Panc1 (cell line): ENCODE measurements at places on chromosomes 7 and 10. TPM values are rescaled to one million over a fixed set of nuclear protein-coding genes. Genes with fewer than 3 reads are reported as not detected.

The OR2A12 gene
- total RNA-seq: not detected

- no peak for DNase-seq
These were observed 7.6 kb upstream of the GRID2IP start for GRCh38 chr7:6558837-6559236.

DNA sequence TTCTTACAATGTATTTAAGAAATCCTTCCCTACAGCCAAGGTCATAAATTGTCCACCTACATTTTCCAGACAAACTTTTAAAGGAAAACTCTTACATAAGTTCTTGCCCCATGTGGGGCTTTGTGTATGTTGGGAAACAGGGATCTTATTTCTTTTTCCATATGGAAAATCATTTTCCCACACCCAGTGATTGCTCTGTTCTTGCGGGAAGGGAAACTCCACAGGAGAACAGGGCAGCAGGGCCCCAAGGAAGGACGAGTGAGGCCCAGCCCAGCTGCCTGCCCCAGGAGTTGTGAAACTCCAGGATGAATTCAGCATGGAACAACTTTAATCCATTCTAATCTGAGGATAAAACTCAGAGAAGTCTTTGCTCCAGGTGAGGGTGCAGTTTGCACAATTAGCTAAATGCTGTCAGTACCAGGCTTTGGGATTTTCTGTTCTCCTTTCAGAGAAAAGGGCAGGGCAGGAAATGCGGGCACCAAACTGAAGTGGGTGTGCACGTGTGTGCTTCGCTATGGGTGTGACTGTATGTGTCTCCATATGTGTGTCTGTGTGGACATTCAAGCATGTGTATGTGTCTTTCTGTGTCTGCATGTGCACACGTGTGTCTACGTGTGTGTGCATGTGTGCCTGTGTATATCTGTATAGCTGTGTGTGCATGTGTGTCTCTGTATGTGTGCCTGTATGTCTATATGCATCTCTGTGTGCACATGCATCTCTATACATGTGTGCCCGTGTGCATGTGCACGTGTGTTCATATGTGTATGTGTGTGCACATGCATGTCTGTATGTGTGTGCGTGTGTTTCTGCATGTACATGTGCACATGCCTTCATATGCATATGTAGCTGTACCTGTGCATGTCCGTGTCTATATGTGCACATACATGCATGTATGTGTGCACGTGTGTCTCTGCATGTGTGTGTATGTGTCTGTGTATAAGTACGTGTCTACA lies 102.0 kb upstream of the FAM20C start:
- no peak for DNase-seq

DNA sequence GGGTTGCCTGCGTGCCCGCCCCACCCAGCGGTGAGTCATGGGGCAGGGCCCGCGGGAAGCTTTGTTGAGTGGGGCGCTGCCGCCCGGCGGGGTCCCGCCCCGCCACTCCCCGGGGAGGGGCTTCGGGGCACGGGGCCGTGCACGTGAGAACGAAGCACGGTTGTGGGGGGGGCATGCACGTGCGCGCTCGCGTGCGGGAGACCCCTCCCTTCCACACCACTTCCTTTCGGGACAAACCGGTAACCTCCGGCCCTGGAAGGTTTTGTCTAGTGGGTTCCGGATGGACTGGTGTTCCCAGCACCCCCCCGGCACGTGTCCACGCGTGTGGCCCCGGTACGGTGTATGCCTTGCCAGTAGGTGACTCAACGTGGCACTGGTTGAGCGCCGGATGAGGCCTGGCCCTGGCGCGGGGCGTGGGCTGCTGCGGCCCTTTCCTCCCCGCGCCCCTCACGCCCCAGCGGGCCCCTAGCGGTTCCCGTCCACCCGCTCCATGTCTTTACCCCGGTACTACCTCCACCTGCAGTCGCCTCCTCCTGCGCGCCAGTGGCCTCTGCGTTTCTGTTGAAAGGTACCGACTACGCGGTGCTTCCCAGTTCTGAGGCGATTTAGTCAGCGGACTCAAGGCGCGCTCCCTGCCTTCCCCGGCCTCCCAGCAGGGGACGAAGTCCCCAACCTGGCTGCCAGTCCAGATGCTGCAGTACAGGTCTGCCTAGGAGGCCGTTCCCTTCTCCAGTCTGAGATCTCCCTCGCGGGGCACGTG lies 3.1 kb downstream of the ADIRF start:
- peak; percentile 80 for DNase-seq

The HMX3 gene
- total RNA-seq: 15.2 TPM

GRCh38 chr7:37894671-37895070 lies 21.9 kb downstream of the SFRP4 start:
- DNase-seq: no peak

The TSPAN12 gene
- 1.4 TPM for total RNA-seq

The GOLGA7B gene
- 1.5 TPM for total RNA-seq

DNA sequence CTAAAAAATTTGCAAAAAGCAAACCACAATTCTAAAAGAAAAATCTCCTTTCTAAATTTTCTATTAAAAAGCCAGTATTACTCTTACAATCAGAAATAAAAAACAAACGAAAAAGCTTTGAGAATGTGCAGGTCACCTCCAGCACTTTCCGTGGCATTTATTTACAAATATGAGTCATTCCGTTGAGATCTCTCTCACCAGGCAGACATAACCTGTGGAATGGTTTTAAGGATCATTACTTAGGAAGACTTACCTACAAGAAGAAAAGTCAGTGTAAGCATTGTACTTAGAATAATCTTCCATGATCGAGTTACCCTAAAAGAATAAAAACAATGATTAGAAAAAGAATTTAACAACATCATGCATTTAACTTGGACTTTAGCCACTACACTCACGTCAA lies 3.3 kb downstream of the SUN3 start:
- no peak for DNase-seq

GRCh38 chr7:39624935-39625694 lies 1.7 kb downstream of the RALA start:
- DNase-seq: no peak

The CALML5 gene
- total RNA-seq: not detected

DNA sequence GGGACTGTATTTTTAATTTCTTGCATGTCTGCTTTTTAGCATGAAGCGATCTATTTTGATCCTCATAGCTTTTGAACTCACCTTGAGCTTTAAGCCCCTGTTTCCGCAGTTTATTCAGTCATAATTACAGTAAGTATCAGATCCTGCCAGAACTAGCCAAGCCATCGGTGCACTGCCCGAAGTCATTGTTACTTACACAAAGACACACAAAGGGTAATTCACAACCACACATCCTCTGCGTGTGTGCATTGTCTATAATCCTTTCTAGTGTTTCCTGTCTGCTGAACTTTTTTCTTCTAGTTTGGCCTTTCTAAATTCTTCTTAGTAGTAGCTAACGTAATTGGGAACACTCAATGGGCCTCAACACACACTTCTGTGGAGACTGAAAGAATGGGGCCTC lies 133.0 kb downstream of the SFMBT2 start:
- no peak for DNase-seq

- DNase-seq: no peak
These were observed 847 bp downstream of the BTAF1 start for GRCh38 chr10:91924212-91925021.

GRCh38 chr7:20447021-20447650 lies 116.4 kb downstream of the ITGB8 start:
- DNase-seq: no peak

- no peak for DNase-seq
These were observed 122.3 kb downstream of the VIPR2 start for GRCh38 chr7:159022238-159022993.

DNA sequence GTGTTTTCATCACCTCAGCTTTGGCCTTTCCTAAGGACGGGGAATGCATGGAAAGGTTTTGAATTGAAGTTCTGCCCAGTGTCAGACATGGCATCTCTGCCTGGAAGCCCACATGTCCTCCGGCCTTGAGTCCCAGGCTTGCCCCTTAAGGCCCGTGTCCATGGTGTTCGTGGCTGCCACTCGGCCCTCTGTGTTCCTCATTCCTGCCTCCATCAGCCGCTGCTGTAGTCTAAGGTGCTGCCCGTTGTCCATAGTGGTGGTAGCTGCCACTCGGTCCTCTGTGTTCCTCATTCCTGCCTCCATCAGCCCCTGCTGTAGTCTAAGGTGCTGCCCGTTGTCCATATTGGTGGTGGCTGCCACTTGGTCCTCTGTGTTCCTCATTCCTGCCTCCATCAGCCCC lies 180.7 kb upstream of the SHH start:
- DNase-seq: no peak

The KIAA1549 gene
- 14.1 TPM for total RNA-seq

The BAIAP2L1 gene
- total RNA-seq: 120 TPM

The SCIN gene
- total RNA-seq: 5.6 TPM

The GRID2IP gene
- total RNA-seq: 0.13 TPM

DNA sequence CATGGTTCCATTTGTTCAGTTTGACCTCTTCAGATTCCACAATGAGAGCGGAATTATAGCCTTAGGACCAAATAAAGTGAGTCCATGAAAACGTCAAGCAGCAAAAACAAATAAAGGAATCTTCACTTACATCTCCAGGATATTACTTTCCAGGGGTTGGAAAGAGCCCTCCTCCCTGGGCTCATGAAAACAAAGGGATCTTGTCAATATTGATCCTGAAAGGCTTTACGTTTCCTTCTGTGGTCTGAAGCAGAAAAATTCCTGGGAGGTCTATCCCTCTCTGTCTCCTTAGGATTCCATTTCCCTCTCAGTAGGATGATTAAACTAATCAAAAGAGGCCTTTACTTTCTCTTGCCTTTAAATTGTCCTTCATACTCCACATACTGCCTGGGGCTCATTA lies 293.5 kb downstream of the GPAM start:
- DNase-seq: no peak

GRCh38 chr10:122981066-122981464 lies 864 bp downstream of the PSTK start:
- DNase-seq: peak; percentile 18

The DPYSL4 gene
- 9.9 TPM for total RNA-seq

The CNPY1 gene
- total RNA-seq: not detected

The MOGAT3 gene
- 0.23 TPM for total RNA-seq

The POU6F2 gene
- not detected for total RNA-seq

DNA sequence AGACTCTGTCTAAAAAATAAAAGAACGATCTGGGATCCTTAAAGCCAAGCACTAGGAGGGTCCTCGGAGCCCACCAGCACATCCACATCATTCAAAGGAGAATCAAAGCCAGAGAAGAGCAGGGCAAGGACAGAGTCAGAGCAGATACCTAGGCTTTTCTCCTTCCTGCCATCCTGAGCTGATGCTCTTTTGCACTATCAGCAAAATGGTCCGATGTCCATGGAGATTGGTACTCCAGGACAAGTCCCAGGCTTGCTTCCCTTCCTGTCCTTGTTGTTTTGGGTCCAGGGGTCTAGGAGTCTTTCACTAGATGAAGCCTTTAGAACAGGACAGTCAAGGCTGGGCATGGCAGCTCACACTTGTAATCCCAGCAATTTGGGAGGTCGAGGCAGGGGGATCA lies 58.0 kb upstream of the ELN start:
- DNase-seq: no peak

DNA sequence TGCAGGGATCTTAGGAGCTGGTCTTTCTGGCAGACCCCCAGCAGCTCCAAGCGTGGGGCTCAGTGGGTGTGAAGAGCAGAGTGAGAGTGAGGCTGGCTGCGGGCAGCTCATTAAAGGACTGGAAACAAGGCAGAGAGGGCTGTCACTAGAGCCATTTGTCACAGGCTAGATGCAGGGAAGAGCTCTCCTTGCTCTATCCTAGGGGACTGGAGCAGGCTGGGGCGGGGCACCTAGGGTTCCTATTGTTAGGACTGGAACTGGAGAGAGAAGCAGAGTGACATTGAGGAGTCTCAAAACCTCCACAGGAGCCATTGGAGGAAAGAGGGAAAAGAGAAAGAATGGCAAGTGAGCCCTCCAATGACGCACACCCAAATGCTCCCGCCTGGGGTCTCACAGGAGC lies 772 bp upstream of the DDC start:
- no peak for DNase-seq

DNA sequence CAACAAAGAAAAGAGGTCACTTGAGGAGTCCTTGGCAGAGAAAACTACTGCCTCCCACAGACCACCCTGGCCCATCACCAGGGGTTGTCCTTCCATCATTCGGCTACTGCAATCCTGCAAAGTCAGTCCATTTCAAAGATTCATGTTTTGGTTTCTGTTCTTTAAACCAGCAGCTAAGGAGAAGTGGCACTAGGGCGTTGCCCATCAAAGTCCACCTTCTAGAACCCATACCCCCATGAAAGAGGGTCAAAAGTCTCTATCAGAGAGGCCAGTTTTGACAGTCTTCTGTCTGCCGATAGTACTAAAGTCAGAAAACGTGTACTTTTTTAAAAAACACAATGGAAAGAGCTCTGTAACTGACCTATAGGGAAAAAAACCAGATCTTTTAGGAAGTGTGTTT lies 14.4 kb downstream of the CCDC6 start:
- no peak for DNase-seq

DNA sequence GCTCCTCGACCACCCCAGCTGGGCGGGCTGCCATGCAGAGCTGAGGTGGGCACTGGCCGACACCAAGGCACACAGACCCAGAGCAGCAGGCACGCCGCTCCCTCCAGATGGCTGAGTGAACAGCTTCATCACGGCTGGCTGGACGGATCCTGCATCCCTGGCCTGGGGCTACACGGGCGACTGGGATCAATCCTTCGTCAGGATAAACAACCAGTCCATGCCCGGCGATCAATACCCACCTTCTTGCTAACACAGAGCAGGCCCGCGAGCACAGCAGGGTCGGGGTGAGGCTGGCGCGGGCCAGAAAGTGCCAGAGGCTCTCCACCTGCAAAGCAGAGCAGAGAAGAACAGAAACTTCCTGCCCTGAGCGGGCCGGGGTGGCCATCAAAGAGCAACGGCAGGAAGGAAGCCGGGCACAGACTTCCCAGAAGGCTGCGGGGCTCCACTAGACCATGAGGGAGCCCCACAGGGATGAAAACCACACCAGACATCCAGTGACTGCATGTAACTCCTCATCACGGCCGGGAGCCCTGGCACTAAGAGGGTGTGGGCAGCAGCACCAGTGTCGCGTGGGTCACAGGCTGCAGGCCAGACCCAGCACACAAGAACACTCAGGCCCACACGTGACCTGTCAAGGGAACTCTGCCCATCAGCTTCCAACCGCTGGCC lies 166.4 kb downstream of the MAD1L1 start:
- no peak for DNase-seq

The LRIT1 gene
- total RNA-seq: not detected

The AKR1C4 gene
- total RNA-seq: not detected

The SPDYE1 gene
- total RNA-seq: not detected

GRCh38 chr10:91604553-91605534 lies 28.0 kb downstream of the PPP1R3C start:
- no peak for DNase-seq

GRCh38 chr7:95730493-95731280 lies 41.7 kb upstream of the DYNC1I1 start:
- DNase-seq: no peak

- DNase-seq: no peak
These were observed 995 bp upstream of the PARD3 start for GRCh38 chr10:34816085-34816496.

The ANKRD7 gene
- total RNA-seq: 1.0 TPM

GRCh38 chr7:127413962-127414361 lies 21.5 kb upstream of the ZNF800 start:
- DNase-seq: no peak

The AKR1C2 gene
- total RNA-seq: 0.33 TPM

The PRXL2A gene
- 89.0 TPM for total RNA-seq

The SPDYE6 gene
- not detected for total RNA-seq
